ENCODE measurements at places on chromosomes 12 and 14.

DNA sequence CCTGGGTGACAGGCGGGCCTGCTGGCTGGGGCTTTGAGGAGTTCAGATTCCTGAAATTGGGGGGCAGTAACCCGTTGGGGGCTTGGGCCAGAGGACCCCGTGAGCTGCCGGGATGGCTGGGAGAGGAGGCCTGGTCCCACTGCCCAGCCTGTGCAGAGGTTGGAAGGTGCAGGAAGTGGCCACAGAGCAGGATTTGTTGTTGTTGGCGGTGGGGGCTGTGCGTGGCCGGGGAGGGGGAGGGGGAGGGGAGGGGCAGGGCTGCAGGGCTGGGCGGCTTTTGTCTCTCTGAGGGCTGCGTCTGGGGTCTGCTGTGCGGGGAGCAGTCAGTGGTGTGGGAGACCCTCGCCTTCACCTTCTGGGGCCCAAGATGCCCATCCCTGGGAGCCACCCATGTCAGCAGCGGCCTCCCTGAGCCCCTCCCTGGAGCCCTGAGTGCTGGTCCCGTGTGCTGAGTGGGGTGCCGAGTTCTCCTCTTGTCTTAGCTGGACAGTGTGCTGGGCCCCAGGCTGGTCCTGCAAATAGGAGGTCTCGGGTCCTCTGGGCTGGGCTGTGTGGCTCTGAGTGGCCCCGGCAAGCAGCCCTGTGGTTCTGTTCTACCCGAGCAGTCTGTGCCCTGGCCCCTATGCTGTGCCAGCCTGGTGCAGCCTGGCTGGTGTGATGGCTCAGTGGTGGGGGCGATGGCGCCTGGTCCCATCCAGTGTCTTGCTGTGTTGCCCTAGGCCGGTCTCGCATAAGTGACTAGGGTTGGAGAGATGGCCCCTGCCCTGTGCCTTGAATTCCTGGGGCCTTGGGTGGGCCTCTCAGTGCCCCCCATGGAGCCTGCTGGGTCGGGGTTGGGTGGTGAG lies 10.3 kb downstream of the KIF26A start:
- no peak for DNase-seq

GRCh38 chr12:90987520-90987919 lies 17.3 kb downstream of the EPYC start:
- DNase-seq: no peak

GRCh38 chr12:52441320-52441911 lies 7.2 kb upstream of the KRT75 start:
- DNase-seq: no peak

- DNase-seq: no peak
Measured at GRCh38 chr14:82387699-82388098, 854.0 kb upstream of the SEL1L start.

DNA sequence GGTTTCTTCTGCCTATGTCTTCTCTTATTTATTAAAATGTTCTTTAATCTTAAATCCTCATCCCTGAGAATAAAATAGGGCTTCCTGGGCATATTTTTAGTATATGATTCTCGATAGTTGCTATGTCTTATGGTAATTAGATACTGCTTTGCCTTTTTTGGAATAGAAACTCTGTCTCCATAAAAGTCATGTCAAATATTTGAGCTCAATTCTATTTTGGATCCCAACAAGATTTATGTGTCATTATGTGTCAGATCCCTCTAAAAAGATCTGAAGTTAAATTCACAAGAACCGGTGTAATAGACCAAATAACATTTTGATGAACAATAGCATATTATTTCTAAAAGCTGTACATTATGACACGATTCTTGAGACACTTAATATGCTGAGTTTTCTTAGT lies 312.5 kb upstream of the PDE3A start:
- DNase-seq: no peak

GRCh38 chr12:69475237-69475975 lies 5.2 kb downstream of the FRS2 start:
- DNase-seq: no peak

DNA sequence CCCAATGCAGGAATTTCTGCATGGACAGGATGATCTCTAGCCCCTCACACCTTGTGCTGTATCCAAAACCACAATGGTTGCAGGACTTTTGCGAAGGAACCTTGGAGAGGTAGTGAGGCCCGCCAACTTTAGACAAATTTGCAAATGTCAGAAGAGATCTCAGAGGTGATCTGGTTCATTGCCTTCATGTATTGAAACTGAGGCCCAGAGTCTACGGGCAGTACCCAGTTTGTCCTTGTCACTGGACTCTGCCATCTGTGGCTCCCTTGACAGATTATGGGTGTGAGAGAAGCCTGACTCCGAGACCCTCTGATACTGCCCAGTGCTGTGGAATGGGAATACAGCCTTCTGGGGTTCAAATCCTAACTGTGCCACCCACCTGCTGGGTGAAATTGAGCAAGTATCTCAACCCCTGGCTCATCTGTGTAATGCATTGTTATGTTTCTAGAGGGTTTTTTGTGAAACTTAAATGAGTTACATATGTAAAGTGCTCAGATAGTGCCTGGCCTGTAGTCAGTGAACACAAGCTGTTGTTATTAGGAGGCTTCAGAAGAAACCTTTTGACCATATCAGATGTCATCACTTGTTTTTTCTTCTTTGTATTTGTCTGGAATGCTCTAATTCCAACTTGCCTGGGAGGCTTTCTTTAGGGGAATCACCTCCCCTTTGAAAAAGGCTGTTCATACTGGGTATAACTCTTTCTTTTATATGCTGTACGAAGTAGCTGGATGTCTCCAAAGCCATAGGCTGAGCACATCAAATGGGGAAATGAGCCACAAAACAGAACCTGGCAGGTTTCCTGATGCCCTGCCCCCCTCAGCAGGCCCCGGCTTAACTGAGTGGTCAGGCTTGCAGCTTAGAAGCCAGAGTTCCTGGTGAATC lies 71.4 kb upstream of the SRSF5 start:
- DNase-seq: no peak

All from NCI-H526 treated with DMSO at 0.1 percent for 48 hours (cell line).